ENCODE measurements at places on chromosomes 16 and 17.

GRCh38 chr16:74950511-74950910 is 34.4 kb downstream of the WDR59 start:
- no peak for DNase-seq

DNA sequence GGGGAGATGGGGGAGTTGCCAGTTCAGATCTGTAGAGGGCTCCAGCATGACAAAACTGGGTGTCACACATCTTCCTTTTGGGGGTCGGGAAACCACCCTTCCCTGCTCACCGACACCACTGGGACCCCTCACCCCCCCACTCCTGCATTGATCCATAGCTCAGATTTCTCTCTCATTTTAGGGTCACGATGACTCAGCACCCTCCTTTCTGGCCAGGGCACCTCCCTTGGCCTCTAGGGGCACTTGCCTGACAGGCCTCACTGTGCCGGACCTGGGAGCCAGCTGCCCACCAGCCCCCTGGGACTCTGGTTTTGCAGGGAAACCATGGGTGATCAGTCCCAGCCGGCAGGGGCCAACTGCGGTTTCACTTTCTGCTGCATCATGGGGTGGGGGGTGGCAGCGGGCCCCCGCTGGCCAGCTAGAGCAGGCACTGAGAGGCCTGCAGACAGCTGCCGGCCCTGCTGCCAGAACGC is 239.4 kb downstream of the MRTFB start:
- no peak for DNase-seq

DNA sequence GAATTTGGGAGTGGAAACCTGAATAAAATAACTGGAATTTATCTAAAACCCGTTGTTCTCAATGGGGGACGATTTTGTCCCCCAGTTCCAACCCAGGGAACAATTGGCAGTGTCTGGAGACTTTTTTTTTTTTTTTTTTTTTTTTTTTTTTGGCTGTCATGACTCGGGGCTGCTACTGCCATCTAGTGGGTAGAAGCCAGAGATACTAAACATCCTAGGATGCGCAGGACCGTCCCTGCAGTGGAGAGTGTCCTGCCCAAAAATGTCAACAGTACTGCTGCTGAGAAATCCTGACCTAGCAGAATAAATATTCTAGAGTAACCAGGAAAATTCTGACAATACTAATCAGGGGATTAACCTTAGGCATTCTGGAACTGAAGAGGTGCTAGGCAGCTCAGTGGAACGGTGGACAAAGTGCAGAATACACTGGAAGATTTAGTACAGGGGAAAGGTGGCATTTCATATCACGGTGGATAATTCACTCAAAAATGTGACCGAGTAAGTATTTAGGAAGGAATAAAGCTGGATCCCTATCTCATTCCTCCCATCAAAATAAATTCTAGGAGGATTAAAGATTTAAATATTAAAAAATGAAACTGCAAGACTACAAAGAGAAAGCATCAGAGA is 107.6 kb downstream of the SPECC1 start:
- no peak for DNase-seq

DNA sequence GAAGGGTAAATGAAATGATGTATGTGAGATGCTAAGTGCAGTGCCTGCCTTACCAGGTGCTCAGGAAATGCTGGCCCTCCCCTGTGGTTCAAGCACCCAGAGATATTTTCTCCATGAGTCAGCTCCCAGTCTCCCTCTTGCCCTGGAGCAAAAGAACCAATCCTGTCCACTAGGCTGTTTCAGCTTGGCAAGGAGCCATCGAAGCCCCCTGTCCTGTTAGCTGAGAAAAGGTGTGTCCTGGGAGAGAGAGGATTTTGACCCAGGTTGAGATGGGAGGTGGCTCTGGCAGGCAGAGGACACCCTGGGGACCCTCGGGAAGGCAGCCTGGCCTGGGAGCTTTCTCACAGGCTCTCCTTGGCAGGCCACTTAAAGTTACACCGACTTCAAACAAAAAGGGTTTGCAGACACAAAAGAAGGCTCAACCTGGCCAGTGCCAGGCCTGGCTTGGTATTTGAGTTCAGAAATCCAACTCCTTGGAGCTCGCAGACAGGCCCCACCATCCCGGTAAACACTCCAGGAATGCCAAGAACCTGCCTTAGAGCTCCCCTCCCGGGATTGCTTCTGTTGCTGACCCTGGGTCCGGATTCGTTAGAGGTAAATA is 29.6 kb downstream of the NTN1 start:
- DNase-seq = no peak

GRCh38 chr16:11774065-11774626 is 22.9 kb downstream of the ZC3H7A start:
- no peak for DNase-seq

DNA sequence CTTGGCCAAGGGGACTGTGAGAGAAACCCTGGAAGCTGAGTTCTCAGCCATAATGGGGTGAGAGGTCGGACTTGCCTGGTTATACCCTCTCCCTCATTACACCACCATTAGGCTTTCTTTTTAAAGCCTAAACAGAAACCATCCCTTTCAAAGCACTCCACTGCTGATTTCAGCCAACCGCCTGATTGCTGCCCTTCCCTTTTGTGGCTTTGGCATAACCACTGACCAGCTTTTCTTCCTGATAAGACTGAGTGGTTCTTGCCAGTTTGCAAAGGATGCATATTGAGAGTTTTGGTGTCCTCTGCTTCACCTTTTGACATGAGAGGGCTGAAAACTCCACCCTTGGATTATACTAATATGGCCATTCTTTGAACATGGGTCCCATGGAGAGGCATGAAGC is 308.2 kb upstream of the GOT2 start:
- DNase-seq = no peak

GRCh38 chr17:4342535-4342934 is 23.9 kb downstream of the UBE2G1 start:
- DNase-seq = no peak

DNA sequence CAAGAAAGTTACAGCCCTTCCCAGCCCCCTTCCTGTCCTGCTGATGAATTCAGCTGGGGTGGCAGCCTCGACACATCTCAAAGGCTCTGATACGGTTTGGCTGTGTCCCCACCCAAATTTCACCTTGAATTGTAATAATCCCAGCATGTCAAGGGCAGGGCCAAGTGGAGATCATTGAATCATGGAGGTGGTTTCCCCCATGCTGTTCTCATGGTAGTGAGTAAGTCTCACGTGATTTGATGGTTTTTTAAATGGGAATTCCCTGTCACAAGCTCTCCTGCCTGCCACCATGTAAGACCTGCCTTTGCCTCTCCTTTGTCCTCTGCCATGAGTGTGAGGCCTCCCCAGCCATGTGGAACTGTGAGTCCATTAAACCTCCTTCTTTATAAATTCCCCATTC is 163.2 kb upstream of the FOXF1 start:
- no peak for DNase-seq

- no peak for DNase-seq
Measured at GRCh38 chr16:55657616-55658015, 1.8 kb downstream of the SLC6A2 start.

- no peak for DNase-seq
Measured at GRCh38 chr16:68636818-68637217, 8.3 kb upstream of the CDH3 start.

DNA sequence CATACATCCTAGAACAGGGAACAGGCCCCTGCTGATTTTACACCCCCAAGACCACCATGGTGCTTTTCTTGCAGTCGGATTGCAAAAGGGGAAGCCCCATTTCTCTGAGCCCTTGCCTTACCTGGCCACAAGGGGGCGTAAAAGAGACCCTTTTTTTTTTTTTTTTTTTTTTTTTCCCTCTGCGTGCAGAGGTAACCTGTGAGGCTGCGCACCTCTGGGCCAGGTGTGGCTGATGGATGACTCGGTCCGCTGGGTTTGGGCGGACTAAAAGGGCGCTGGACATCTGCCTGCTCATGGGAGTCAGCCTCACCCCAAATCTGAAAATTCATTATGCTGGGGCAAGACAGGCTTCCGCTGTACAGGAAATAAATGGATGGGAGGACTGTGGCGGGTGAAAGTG is 281.0 kb downstream of the CBLN1 start:
- no peak for DNase-seq

DNA sequence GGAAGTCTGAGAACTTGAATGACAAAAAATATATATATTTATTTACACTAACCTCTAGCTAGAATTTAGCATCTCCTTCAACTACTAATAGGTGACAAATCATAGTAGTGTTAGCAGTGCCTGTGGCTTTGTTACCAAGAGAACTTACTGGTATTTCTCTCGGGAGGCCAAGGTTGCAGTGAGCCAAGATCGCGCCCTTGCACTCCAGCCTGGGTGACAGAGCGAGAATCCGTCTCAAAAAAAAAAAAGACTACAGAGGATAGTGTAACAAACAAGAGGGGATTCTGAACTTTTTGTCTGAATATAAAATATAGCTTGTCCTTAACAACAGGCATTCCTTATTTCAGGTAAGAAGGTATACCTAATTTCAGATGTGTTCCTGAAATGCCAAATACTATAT is 1.3 kb upstream of the SUZ12 start:
- DNase-seq = no peak

- DNase-seq = no peak
Measured at GRCh38 chr16:7509963-7510601, 177.4 kb downstream of the RBFOX1 start.

- no peak for DNase-seq
Measured at GRCh38 chr17:57034807-57035754, 50.0 kb upstream of the AKAP1 start.

DNA sequence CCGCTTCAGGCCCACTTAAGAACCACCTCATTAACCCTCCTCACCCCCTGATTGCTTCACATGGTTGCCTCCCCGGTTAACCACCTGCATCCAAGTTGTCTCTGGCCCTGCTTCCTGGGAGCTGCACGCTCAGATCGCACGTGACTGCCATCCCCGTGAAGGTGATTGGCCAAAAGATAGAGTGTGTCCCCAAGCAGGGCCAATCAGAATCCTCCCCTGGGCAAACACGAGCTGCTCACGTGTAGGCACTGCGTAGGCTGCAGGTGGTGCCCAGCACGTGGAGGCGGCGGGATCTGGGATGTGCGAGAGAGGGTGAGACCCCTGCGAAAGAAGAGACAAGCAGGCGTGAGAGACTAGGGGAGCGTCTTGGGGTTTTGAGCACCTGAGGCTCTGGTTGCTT is 111.8 kb upstream of the CRHR1 start:
- no peak for DNase-seq

GRCh38 chr17:44170499-44171201 is at the start of gene ASB16:
Gene ASB16 (plus strand): TSS chr17:44170704. CDS start chr17:44170790, 86 bp downstream.
- DNase-seq = no peak

- DNase-seq = no peak
Measured at GRCh38 chr17:21140911-21141310, 14.1 kb downstream of the DHRS7B start.

DNA sequence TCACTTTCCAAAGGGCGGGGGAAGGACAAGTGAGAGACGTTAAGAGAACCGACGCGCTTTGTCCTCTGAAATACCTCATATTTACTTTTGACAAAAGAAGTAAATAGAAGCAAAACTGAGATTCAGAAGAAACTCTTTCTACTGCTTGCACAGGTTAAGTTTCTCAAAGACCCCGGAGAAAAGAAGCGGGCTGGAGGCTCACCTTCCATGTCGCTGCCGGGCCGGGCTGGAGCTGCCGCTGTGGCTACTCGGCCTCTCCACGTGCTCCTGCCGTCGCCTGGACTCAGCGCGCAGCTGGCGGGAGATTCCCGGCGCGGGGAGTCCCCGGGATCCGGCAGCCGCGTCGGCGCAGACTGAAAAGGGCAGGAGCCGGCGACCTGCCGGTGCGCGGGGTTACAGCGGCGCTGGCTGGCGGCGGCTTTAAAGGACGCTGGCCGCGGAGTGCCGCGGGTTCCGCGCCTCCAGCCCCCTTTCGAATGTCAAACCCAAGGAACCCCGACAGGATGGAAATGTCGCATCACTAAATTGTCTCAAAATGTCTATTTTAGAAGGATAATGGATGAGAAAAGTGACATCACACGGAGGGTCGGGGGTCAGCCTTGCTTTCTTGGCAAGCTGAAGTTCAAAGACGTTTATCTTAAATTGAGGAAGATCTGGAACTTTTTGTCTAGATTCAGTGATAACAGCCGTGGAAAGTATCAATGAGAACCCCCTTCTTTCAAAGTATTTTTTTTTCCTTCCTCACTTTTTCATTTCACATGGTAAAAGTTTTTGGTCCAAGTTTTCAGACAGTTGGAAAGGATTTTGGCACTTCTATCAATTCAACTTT is at the start of gene IKZF3:
IKZF3 (minus strand) TSS at position 395 of the 829 bp plus-strand sequence; CDS start at position 209, 186 bp downstream.
- peak; percentile 26 for DNase-seq

GRCh38 chr17:73617501-73617900 is 26.7 kb downstream of the SDK2 start:
- no peak for DNase-seq

GRCh38 chr16:1917665-1918350 is 407 bp downstream of the HS3ST6 start:
- no peak for DNase-seq

DNA sequence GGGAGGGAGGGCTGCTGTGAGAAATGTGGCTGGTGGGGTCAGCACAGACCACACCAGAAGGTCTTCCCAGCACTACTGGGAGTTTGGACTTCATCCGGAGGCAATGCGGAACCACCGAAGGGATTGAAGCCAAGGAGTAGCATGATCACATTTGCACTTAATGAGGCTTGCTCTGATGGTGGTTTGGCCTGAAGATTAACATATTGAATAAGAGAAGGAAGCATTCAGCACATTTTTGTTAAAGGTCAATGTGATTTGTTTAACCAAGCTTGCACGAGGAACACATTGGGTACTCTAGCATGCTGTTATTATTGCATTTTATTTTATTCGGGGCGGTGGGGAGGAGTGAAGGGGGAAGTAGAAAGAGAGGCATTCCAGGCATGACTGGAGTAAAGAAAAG is 378.6 kb downstream of the UTP18 start:
- no peak for DNase-seq

GRCh38 chr16:84842516-84843148 is 22.8 kb downstream of the CRISPLD2 start:
- no peak for DNase-seq

GRCh38 chr17:1621273-1621954 is 7.2 kb downstream of the SLC43A2 start:
- no peak for DNase-seq

DNA sequence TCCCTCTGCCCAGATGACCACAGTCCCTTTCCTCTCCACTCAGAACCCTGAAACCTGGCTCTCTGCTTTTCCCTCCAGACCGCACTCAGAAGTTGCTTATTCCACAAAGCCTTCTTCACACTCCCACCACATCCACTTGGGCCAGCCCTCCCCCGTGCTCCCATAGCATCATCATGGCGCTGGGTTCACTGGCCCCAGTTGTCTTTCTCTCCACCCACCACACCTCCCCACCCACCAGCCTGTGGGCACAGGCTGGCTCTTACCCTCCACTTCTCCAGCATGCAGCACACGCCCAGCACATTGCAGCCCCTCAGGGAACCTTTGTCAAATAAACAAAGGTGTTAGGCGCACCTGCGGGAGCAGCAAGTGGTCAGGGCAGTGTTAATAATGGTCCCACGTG is 130.0 kb downstream of the KATNIP start:
- DNase-seq = no peak

GRCh38 chr16:50093607-50094539 is 28.1 kb downstream of the HEATR3 start:
- no peak for DNase-seq

Data from NCI-H2081 treated with DMSO at 0.1 percent for 48 hours (cell line).